Stimulated activated CD4-positive, alpha-beta T cell treated with anti-CD3 and anti-CD28 coated beads, Interleukin-4, amount 100 ng/mL, for 24 hours (primary cell): ENCODE measurements at places on chromosomes 6 and 20.

DNA sequence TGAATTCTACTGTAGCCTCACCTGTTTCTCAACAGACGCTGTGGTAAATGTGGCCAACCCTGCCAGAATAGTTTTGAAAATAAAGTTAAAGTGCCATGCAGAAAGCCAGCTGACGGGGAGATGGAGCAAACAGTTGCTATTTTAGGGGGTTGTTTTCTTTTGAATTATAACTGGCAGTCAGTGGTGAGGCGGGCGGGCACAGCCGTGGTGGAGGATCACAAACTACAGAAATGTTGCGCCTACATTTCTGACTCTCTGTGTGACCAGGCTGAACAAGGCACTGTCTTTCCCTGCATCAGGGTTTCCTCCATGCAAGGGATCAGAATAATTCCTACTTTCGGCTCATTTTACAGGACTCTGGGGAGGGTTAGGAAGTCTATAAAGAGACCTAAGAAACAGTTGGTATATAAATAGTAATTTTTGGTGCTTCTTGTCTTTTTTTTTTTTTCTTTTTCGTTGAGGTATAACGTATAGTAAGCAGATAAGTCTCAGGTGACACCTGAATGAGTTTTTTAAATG, 17.2 kb downstream of the CHMP4B start:
- DNase-seq: no peak

DNA sequence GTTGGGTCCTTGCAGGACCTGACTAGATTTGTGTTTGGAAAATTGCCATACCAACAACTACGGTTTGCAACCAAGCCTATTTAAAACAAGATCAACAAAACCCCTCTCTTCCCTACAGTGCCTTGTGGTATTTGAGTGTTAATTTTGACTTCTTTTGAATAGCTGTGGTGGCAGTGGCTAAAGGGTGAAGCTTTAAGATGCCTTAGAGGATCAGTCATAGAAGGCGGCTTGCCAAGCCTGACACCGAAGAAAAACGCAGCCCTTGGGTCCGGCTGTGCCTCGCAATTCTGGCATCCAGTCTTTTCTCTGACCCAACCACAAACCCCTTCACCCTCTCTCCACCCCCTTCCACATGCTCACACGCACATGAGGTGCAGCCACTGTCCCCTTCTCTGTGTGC, 32.6 kb downstream of the BMP6 start:
- no peak for DNase-seq

DNA sequence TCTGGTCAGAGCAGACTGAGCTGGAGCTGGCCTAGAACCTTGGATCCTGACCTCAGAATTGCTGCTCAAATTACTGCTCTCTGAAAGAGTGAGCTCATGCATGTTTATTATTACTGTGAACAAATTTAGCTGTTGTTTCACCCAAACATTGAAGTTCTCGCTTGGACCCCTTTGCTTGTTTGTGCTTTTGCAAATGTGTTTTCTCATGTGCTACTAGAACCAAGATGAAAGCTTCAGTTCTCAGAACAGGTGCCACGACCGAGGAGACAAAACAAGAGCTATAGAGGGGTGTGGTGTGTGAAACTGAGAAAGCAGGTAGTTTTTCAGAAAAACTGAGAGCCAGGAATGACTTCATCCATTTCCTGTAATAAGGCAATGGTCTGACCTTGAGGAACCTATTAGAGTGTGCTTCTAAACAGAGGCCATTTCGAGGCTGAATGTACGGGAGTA, 50.0 kb upstream of the ESR1 start:
- peak; percentile 14 for DNase-seq

DNA sequence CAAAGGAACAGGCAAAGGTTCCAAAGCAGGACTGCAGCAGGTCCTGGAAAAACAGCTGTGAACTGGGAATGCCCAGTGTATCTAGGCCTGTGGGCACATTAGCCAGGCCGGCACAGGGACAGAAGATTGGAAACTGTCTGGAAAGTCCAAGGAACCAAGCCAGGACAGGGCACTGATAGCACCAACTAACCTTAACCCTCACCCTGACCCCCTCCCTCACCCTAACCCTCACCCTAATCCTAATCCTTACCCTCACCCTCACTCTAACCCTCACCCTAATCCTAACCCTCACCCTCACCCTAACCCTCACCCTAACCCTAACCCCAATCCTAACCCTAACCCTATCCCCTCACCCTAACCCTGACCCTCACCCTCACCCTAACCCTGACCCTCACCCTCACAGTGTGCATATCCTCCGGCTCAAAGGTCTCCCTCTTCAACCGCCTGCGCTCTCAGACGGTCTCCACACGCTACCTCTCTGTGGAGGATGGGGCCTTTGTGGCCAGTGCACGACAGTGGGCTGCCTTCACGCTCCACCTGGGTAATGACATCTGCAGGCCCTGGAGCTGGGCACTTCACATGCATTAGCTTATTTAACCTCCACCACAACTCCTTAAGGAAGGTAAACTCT, 5.1 kb upstream of the MATN4 start:
- no peak for DNase-seq
